IMR-90 (cell line): ENCODE measurements at places on chromosomes 7 and 10. TPM values are rescaled to one million over a fixed set of nuclear protein-coding genes. Genes with fewer than 3 reads are reported as not detected.
A peak's percentile ranks its signal among the peaks of the same experiment; 100 is the strongest.

GRCh38 chr10:82472406-82473335, 597.7 kb downstream of the NRG3 start:
- no peak for DNase-seq

DNA sequence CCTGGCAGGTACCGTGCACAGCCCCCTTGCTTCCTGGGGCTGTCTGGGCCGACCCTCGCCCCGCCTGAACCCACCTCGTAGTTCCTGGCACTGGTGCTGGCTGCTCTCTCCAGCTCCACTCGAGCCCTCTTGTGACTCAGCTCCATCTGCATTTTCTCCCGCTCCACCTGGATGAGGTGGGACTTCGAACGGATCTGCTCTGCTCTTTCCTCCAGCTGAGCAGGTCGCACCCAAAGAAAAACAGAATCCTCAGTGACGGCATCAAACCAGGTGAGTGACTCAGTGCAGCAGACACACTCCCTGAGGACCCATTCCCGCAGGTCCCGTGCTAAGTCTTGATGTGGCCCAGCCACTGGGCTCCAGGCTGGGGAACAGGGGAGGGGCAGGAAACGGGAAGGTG, 7.4 kb downstream of the MAD1L1 start:
- DNase-seq, result no peak

- DNase-seq, result peak; percentile 84
Observed at GRCh38 chr7:31776616-31777015, 89.6 kb downstream of the PPP1R17 start.

Gene ARHGEF5
- under 0.01 TPM in 2 replicates for total RNA-seq

Gene STK31
- not detected in 2 replicates for total RNA-seq

Gene TFR2
- under 0.01 and 0.18 TPM in 2 replicates for total RNA-seq
